Kidney glomerular epithelial cell (primary cell): ENCODE measurements at places on chromosomes 12 and 14.

DNA sequence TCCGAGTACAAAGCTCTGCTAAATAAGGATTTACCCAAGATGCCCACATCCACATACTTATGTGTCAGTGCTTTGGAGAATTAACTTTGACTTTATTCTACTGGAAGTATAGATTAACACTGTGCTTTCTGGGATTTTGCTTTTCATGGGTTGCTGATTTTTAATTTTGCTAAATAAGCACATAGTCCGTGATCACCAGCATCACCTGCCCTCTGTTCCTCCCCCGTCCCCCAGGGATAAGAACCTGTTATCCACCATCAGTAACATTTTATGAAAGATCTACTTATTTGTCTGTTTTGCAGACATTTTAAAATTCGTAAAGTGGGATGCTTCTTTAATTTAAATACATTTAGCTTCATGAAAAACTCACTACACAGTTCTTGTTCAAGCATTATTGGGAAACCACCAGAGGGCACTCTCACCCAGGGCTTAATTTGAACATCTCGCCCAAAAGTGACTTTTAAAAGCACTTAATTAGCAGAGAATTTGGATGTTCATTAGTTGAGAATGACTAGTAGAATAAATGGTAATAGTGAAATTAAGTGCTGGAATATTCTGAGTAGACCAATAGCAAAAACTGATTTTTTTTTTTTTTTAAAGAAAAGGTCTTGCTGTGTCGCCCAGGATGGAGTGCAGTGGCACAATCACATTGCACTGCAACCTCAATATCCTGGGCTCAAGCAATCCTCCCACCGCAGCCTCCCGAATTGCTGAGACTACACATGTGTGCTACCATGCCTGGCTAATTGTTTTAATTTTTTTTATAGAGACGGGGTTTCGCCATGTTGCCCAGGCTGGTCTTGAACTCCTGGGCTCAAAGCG is 35.7 kb downstream of the MRPL42 start:
- DNase-seq: peak; percentile 15

- DNase-seq: no peak
These were observed 1375.2 kb upstream of the TMEM132C start for GRCh38 chr12:126891789-126892188.

GRCh38 chr12:131309700-131310099 is 356.0 kb downstream of the ADGRD1 start:
- DNase-seq: no peak

GRCh38 chr14:102620413-102620812 is 28.0 kb downstream of the RCOR1 start:
- no peak for DNase-seq

DNA sequence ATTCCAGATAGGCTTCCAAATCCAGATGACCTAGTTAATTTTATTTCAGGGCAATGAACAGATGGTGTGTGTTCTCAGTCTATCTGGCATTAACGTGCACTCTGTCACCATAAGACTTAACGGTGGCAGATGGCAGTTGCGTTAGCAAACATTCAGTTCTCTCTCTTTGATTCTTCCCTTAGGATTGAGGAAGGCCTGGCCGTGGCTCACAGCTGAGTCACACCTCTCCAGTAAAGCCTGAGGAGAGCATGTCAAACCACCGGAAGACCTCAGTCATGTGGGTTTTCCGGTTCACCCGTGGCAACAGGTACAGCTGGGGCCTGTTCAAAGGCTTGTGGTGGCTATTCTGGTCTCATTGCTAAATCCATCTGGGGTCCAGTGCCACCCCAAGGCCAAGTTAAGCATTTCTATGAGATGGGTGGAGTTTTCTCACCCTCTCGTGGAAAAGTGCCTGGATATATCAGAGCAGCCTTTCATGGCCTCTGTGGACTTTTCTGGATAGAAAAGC is 545.1 kb upstream of the ATP2B1 start:
- DNase-seq: peak; percentile 43

- no peak for DNase-seq
These were observed 8.3 kb downstream of the COL2A1 start for GRCh38 chr12:47995981-47996401.

- DNase-seq: no peak
These were observed 46.7 kb downstream of the BHLHE41 start for GRCh38 chr12:26077915-26078702.

DNA sequence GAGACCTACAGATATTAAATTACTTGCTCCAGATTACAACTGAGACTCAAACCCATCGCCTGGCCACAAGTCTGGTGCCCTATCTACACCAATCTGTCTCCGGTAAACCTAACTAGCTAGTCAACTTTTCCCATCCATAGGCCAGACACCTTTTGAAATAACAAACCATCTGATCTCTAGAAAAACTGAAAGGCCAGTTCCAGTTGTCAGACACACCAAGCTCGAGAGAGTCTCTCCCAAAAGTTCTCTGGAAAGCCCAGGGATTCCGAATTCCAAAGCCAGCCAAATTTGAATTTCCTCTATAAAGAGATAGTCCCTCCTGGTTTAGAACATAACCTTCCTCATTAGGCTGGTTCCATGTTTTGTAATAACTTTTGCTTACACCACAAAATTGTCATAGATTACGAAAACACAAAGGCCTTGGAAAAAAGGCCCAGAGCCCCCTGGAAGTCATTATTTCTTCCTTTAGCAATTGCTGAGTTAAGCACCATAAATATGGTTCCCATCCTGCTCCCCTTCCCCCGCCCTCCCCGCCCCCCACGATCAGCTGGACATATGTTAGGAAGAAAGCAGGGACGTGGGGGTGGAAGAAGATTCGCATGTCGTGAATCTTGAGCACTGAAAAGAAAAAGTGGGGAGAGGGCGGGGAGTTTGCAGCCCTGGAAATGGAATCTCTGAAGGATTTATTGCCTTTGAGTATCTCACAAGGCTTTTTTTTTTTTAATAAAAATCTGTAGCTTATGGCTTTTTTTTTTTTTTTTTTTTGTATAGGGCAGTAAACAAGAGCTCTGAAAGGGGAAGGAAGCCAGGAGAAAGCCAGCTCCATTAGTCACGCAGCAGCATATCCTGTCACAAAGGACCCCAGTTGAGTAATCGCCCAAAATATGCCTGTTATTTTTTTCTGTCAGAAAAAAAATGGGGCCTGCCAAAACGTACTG is 110.4 kb downstream of the ZFP36L1 start:
- peak; percentile 65 for DNase-seq

- peak; percentile 86 for DNase-seq
These were observed 74.2 kb downstream of the KICS2 start for GRCh38 chr12:64147875-64148274.

DNA sequence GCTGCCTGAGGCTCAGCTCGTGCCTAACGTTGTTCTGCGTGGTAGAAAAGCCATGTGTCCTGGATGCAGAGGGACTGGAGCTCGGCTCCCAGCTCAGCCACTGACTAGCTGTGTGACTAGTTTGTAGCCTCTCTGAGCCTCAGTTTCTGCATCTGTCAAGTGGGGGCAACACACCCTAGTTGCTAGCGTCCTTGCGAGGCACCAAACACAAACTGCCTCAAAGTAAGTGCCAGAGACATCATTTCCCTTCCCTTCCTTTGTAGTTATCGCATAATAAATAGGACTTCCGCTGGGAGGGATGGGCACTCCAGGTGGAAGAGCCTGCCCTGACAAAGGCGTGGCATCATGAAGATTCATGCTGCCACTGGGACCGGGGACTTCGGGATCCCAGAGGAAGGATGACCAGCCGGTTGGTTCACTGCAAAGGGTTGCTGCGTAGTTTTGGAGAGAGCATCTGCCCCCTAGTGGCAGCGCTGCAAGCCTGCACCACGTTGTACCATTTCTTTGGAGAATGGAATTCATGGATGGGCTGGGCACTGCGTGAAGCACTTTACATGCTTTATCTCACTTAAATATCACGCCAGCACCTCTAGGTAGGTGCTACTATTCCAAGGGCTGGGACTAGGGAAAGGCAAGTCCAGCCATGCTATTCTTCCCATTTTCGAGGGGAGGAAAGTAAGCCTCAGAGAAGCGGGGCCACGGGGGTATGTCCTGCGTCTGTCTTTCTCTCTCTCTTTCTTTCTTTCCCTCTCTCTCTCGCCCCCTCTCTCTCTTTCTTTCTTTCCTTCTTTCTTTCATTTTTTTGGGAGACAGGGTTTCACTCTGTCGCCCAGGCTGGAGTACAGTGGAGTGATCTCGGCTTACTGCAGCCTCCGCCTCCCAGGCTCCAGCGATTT is 4.6 kb downstream of the CCDC197 start:
- peak; percentile 43 for DNase-seq

- peak; percentile 12 for DNase-seq
These were observed 33.7 kb upstream of the TEAD4 start for GRCh38 chr12:2925322-2925995.

DNA sequence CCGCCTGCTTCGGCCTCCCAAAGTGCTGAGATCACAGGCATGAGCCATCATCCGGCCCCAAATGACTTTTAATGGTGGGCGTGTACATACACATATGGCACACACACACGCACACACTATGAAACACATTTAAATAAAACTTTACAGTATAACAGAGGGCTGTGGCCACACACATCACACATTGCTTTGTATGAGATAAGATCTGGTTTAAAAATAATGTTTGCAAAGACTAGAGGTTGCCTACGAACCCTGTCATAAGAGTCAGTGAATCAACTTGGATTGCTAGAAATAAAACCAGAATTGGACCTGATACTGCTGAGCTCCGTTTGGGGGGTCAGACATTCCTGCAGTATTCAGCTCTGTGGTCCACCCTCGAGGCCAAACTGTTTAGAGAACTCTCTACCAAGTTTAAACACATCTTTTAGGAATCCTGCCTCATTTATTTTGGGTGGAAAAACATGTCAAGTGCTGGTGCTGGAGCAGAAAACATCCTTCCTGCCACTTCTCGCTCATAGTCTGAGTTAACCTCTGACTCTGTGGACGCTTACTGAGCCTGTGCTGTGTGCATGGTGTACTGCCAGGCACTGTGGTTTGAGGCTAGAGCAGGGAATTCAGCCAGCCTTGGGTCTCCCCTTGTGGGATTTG is 47.8 kb upstream of the EML1 start:
- DNase-seq: no peak

DNA sequence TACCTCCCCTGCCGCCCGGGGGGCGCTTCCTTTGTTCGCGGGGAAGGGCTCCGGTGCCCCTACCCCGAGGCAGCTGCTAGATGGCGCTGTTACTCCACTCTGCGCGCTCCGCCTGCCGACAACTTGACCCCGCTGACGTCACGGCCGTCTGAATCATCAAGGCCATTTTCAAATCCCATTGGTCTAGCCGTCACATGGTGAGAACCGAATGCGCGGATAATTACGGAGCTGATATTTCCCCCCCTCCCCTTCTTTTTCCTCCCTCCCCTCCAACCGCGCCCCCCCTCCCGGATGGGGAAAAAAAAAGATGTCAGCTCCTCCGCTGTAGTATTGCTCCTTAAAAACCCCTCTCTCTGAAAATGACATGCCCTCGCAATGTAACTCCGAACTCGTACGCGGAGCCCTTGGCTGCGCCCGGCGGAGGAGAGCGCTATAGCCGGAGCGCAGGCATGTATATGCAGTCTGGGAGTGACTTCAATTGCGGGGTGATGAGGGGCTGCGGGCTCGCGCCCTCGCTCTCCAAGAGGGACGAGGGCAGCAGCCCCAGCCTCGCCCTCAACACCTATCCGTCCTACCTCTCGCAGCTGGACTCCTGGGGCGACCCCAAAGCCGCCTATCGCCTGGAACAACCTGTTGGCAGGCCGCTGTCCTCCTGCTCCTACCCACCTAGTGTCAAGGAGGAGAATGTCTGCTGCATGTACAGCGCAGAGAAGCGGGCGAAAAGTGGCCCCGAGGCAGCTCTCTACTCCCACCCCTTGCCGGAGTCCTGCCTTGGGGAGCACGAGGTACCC is at the start of gene HOXC10:
Gene HOXC10 (plus strand): TSS at position 246 of the 791 bp plus-strand sequence. CDS start 114 bp downstream, at position 360.
- peak; percentile 91 for DNase-seq

GRCh38 chr12:53806721-53807120 is 54.9 kb upstream of the CISTR start:
- no peak for DNase-seq

DNA sequence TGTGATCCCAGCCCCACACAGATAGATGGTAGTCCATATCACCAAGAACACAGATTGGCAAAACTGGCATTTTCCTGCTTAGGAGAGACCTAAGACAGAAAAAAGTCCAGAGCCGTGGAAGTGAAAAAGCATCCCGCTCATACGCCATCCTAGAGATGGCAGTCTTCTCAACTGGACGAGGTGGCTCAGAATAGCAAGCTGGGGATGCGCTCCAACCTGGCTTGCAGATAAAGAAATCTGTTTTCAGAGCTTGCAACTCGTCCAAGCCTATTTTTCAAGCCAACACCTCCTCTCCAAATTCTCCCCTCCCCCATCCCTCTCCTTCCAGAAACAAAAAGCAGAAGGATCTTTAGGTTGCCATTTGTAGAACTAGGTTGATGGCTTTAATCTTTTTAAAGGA is 74.3 kb upstream of the OTX2 start:
- no peak for DNase-seq

DNA sequence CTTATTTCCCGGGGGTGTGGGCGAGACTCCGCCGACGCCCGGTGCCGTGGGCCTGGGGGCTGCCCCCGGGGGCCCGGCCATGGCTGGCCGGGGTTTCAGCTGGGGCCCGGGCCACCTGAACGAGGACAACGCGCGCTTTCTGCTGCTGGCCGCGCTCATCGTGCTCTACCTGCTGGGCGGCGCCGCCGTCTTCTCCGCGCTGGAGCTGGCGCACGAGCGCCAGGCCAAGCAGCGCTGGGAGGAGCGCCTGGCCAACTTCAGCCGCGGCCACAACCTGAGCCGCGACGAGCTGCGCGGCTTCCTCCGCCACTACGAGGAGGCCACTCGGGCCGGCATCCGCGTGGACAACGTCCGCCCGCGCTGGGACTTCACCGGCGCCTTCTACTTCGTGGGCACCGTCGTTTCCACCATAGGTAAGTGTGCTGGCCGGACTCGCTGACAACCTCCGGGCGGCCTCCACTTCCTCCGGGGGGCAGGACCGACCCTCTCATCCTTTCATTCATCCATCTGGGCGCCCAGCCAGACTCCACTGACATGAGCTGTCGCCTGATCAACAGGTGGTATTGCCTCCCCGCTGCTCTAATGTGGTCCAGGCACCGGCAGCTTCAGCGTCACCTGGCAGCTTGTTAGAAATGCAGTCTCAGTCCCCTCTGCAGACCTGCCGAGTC is 467 bp downstream of the KCNK13 start:
- DNase-seq: no peak

GRCh38 chr12:68557011-68557730 is 53.5 kb upstream of the RAP1B start:
- DNase-seq: peak; percentile 82

DNA sequence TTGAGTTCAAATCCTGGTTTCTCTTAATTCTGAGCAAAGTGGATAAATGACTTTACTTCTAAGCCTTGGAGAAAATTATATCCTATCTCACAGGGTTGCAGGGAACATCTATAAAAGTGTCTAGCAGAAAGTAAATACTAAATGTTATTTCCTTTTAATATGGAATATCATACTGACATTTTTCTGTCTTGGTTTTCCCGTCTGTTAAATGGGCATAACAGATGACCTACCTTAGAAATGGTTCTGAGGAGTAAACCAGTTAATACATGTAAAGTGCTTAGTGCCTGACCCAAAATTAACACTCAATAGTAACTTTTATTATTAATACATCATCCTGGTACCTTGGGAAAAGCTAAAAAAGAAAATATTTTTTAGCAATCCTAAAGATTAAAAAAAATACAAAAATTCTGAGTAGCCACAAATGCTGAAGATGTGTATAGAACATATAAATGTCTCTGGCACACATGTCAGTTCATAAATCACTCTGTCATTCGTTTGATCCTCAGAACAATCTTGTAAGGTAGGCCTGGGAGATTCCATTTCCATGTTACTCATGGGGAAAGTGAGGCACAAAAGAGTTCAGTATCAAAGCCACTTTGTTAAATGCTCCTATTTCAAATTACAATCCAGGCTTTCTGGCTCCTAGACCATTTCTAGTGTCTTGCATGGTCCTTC is 1.3 kb downstream of the VIPAS39 start:
- DNase-seq: no peak

GRCh38 chr14:24609655-24610344 is at the start of gene GZMH:
GZMH (minus strand) TSS chr14:24609685; CDS start chr14:24609613, 72 bp downstream.
- DNase-seq: no peak
